ENCODE measurements at places on chromosomes 11 and 22.

- no peak for DNase-seq
These were observed 30.4 kb downstream of the TOLLIP start for GRCh38 chr11:1278766-1279673.

GRCh38 chr11:13837286-13837685, 125.2 kb upstream of the SPON1 start:
- no peak for DNase-seq

GRCh38 chr22:27205492-27206373, 548.3 kb downstream of the MIAT start:
- no peak for DNase-seq

GRCh38 chr22:46068181-46068592, 82.1 kb upstream of the PPARA start:
- no peak for DNase-seq

- no peak for DNase-seq
These were observed 55.1 kb downstream of the C11orf58 start for GRCh38 chr11:16793511-16793910.

DNA sequence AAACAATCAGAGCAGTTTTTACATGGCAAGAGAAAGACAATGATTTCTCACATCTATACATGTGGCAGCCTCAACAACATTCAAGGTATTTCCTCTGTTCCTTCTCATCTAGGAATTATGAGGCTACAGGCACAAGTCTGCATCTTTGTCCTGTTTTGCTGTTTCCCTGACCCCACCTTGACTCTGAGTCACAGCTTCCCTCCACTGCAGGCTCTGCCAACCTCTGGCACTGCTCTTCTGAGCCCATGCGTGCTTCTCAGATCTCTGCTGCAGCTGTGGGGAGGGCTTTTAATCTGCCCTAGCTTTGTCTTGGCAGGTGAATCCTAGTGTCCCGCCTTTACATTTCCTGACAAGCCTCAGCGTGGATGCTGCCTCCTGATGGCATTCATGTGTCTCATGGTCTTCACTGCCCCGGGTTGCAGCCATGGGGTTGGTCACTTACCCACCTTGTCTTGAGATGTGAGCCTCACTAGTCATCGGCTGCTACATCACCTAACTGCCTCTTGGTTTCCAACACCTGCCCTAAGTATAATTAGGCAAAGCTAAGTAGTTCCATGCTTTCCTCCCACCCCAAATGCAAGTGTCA, 578.5 kb downstream of the TBC1D22A start:
- no peak for DNase-seq

DNA sequence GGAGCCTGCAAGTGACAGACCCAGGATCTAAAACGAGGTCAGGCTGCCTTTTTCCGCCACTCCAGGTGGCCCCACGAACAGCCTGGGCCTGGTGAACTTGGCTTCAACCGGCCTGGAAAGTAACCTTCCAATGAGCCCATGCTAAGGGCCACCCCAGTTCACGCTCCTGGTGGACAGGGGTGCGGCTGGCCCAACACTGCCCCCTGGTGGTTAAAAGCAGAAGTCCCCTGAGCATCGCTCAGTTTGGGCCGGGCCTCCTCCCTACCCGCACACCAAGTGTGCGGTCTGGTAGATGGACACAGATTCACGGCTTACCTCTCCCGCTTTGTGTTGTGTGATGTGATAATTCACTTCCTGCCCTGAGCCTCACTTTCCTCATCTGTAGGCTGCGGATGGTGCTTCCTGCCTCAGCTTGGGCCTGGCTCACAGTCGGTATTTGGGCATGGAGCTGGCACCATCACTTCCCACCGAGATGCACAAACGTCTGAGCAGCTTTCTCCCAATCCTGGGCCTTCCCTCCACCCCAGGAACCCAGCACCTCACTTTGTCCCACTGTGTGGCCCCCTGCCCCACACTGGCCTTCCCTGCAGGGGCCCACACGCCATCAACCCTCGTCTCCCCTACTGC, 13.7 kb upstream of the SEC14L3 start:
- DNase-seq = peak; percentile 61

- DNase-seq = no peak
These were observed 71.4 kb upstream of the LINC01488 start for GRCh38 chr11:69409812-69410645.

DNA sequence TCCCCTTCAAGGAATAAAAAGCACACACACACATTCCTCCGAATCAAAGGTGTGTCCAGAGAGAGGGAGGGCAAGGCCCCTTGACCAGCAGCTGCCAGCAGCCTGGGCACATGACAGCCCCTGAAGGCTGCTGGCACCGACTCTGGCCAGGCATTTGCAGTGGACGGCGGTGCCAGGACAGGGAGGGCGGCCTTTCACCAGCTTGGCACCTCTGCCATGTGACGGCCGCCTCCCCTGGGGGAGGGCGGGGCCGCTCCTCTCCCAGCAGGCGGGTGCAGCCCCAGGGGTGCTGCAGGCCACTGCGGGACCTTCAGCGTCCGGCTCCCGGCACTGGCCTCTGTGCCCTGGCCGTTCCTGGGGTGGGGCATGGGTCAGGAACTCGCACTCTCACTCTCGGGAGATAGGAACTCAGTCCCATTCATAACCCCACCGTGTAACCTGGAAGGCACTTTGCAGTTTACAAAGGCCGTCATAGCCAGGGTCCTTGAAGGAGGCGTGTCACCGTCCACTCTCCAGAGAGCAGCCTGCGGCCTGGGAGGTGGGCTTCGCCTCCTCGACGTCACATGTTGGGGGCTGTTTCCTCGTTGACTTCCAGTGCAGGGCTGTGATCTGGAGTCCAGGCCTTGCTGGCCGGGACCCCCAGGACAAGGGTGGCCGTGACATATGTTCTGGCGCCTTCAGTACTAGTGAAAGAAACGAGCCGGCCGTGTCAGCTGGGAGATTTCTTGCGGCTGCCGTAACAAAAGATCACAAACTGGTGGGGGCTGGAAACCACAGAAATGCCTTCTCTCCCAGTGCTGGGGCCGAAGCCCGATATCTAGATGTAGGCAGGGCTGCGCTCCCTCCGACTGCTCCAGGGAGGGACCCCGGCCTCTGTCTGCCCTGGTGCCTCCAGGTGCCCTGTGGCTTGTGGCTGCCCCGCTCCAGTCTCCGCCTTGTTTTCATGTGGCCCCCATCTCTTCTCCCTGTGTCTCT, 39.9 kb upstream of the SMIM38 start:
- DNase-seq = no peak

- DNase-seq = no peak
These were observed 99.8 kb downstream of the PKNOX2 start for GRCh38 chr11:125264100-125265022.

GRCh38 chr11:7165911-7166310, 77.1 kb downstream of the RBMXL2 start:
- DNase-seq = no peak

DNA sequence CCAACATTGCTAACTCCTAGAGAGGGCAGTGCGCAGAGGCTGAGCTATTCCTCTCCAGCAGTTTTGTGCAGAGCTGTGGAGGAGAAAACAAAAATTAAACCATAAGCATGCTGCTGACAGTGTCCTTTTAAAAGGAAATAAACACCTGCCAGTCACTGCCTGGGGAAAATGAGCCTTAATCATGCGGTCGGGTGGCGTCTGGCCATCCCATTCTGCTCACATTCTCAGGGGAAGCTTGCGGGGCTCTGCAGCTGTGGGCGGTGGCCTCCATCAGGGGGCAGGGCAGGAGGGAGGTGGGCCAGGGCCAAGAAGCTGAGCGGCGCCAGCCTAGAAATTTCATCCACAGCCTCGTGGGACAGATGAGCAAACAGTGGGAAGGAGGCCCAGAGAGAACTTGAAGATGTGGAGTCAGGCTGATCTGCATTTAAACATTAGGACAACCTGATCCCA, 71.0 kb upstream of the TP53I11 start:
- DNase-seq = peak; percentile 88

- peak; percentile 86 for DNase-seq
These were observed 265.5 kb upstream of the ISX start for GRCh38 chr22:34800260-34800980.

DNA sequence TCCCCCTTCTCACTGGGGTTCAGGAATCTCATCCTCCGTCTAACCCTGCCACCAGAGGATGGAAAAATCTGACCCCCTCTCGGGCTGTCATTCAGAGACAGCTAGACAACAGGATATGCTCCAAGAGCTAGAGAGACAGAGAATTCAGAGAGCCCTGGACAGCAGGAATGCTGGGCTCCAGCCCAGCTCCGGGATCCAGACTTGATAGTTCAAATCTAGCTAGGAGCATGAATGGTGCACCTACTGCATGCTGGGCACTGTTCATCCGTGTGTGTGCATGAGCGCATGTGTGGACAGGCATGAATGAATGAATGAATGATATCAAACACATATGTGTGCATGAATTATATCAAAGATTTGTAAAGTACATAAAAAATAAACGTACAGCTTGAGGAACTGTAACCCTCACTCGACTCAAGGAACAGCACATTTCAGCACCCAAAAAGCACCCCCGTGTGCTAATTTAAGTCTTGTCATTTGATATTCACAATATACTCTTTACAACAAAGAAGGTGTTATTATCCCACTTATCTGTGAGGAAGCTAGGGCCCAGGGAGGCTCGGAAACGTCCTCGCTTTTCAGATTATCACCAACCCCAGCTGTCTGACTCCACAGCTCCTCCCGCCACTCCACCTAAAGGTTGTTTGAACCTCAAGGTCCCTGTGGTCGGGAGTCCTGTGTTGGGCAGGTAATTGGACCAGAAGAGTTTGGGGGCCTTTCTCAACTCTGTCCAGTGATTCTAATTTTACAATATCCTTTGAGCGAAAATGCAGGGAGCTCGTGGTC, 640 bp upstream of the VSIG10L2 start:
- no peak for DNase-seq

GRCh38 chr11:17468122-17468521, 8.5 kb downstream of the ABCC8 start:
- DNase-seq = no peak

- no peak for DNase-seq
These were observed 67.2 kb downstream of the PRCP start for GRCh38 chr11:82832983-82833382.

DNA sequence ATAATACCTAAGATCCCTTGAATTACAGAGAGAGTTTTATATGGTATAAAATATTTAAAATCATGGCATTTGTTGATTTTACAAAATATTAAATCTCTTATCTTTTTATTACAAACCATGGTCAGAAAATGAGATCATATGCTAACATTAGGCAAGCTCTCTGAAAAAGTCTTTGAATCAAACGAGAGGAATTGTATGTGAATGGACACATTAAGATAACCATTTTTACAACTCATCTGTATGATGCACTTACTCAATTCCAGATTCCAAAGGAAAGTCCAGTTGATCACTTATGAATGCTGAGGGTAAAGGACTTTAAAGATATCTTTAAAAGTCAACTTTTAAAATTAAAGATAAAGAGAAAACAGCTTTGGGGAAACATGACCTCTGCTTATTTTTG, 83.5 kb upstream of the LUZP2 start:
- DNase-seq = no peak

- DNase-seq = no peak
These were observed 253.3 kb downstream of the KIRREL3 start for GRCh38 chr11:126747315-126747714.

DNA sequence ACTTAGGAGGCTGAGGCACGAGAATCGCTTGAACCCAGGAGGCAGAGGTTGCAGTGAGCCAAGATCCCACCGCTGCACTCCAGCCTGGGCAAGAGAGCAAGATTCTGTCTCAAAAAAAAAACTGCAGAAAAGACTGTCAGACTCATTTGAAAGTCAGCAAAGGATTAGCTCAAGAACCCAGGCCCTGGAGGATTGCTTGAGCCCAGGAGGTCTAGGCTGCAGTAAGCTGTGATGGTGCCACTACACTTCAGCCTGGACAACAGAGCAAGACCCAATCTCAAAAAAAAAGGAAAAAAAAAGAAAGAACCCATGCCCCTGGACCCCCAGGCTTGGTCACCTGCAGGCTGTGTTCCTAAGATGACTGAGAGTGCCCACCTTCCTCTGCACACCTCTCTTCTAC, 16.2 kb downstream of the LIF start:
- DNase-seq = no peak

- no peak for DNase-seq
These were observed 9.8 kb downstream of the MYRF start for GRCh38 chr11:61762223-61762615.

DNA sequence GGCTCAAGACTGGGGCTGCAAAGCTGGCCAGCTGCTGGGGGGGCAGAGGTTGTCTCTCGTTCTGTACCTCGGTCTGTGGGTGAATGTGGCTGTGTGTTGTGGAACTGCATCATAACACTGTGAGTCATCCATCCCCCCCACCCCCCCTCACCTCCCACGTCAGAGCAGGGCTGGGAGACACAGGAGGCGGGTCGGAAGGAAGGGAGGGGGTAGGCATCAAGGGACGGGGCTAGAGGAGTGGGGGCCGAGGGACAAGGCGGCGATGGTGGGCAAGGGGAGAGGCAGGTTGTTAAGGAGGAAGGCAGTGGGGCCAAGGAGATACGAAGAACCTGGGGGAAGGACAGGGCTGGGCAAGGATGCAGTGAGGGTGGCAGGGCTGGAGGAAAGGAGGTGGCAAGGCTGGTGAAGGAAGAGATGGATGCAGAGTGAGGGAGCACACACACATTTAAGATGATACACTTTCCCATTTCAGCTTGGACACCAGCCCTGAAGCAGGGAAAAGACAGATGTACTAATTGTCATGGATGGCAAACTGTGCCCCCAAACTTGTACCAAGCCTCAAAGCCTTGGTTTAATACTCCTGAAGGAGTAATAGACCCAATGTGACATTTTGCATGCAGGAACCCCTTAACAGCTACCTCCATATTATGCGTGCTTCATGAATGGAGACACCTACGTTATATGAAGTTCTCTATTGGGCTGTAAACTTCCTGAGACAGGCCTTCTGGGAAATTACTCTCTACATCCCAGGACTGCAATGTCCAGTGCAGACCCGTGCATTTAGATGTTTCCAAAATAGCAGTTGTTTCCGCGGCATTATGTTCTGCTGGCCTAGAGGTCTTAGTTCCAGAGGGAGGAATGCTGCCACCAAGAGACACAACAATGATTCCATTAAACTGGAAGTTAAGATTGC, at the start of gene YPEL4:
Gene YPEL4 (minus strand): TSS at position 87 of the 913 bp plus-strand sequence. CDS start 2,805 bp downstream, outside the sequence.
- DNase-seq = peak; percentile 87

- no peak for DNase-seq
These were observed 61.0 kb downstream of the BMAL1 start for GRCh38 chr11:13338427-13339069.

GRCh38 chr11:120710354-120711131, 199.0 kb downstream of the GRIK4 start:
- DNase-seq = no peak

GRCh38 chr22:24969560-24970301, 17.2 kb downstream of the KIAA1671 start:
- no peak for DNase-seq

- DNase-seq = no peak
These were observed 18.4 kb upstream of the MYOD1 start for GRCh38 chr11:17700991-17701390.

GRCh38 chr11:2420502-2421225, 20.1 kb downstream of the TSSC4 start:
- DNase-seq = peak; percentile 87

GRCh38 chr11:36438126-36438525, 71.9 kb downstream of the TRAF6 start:
- no peak for DNase-seq

- DNase-seq = no peak
These were observed 146.7 kb upstream of the CNTN5 start for GRCh38 chr11:98874050-98874449.

GRCh38 chr11:77287615-77288273, 13.7 kb downstream of the GDPD4 start:
- DNase-seq = no peak

GRCh38 chr22:48506506-48507145, 1321.0 kb downstream of the BRD1 start:
- DNase-seq = no peak
